ENCODE measurements at places on chromosomes 16 and 17.

DNA sequence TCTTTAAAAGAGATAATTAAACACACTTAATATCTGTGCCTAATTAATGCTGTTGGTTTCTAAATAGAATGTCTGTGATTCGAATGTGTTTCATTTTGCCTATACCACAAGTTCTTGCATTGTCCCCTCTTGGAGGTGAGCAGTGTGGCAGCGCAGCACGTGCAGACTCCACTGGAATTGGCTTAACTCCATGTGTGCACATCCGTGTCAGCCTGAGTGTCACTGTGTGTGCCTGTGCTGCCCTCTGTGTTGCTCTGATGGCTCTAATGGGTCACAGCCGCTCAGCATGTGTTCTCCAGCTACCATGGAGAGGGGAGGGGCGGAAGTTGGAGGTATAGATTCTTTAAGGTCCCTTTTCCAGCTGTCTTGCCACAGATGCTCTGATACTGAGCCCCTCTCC lies 226.6 kb downstream of the SPECC1 start:
- DNase-seq = no peak

DNA sequence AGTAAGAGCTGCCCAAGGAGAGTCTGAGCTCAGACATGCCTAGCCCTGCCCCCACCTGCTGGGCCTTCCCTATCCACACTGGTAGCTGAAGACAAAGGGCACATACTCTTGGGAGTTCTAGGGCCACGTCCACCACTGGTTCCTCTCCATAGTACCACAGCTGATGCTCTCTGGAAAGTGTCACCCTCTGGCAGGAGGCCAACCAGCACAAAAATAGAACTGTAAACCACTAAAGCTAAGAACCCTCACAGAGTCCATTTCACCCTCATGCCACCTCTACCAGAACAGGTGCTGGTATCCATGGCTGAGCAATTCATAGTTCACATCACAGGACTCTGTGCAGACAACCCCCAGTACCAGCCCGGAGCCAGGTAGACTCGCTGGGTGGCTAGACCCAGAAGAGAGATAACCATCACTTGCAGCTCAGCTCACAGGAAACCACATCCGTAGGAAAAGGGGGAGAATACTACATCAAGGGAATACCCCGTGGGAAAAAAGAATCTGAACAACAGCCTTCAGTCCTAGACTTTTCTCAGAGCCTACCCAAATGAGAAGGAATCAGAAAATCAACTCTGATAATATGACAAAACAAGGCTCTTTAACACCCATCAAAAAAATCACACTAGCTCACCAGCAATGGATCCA lies 115.3 kb downstream of the CEP112 start:
- no peak for DNase-seq

DNA sequence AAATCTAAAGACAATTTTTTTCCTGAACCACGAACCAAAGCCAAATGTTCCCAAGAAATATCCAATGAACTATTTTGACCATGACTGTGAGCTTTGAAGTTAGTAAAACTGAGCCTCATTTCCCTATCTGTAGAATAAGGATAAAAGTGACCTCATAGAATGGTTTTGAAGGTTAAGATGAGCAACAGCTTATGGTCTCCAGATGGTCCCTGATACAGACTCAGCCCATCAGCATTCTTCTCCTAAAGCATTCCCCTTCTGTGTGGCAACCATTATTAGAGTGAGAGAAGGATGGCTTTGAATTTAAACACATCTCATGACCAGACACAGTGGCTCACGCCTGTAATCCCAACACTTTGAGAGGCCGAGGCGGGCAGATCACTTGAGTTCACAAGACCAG lies 70.1 kb downstream of the COPRS start:
- DNase-seq = no peak

DNA sequence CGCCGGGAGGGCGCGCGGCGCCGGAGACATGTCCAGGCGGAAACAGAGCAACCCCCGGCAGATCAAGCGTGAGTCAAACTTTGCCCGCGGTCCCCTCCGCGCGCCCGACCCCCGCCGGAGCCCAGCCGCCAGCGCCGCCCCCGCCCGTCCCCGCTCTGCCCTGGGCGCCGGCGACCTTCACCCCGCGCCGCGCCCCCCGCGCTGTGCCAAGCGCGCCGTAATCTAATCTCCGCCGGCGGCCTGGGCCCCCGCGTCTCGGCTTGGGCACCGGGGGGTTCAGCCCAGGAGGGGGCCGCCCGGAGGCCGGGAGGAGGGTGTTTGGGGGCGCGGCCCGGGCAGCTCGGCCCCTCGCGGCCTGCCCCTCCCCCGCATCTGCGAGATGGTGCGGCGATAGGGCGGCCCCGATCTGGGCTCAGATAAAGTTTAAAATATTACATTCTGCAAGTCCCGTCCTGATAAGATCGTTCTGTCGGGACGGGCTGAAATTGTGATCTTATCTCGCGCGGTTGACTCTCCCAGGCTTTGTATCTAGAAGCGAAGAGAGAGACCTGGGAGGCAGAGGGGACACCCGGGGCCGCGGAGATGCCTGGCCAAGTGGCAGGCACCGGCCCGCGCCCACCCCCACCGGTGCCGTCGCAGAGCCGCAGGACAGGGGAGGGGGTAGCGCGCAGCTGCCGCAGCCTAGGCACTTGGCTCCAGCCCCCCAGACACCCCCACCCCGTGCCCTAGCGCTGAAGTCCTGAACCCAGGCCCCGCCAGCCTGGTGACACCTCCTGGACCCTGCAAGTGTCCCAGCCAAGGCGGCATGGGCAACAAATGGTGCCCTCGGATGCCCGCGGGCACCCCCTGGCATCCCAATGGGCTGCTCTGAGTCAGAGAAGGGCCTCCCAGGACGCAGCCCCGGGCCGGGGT lies 787 bp downstream of the ZFPM1 start:
- no peak for DNase-seq

DNA sequence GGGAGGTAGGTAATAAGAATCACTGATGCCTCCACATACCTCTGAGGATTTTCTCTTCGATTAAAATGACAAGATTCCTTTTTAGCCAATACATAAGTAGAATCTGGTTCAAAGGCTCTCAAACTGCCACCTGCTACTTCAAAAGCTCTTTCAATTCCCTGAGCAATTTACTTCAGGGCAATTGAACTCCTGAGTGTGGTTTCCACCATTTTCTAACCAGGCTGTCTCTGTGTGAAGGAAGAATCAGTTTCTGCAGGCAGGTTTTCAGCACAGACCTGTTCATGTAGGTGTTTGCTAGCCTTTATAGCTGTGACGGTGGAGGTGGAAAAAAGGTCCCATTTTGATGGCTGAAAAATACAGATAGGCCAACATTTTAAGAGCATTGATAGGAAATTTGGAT lies 18.2 kb upstream of the HS3ST3B1 start:
- no peak for DNase-seq

GRCh38 chr17:74453665-74454196 lies 12.7 kb upstream of the CD300A start:
- peak; percentile 95 for DNase-seq

DNA sequence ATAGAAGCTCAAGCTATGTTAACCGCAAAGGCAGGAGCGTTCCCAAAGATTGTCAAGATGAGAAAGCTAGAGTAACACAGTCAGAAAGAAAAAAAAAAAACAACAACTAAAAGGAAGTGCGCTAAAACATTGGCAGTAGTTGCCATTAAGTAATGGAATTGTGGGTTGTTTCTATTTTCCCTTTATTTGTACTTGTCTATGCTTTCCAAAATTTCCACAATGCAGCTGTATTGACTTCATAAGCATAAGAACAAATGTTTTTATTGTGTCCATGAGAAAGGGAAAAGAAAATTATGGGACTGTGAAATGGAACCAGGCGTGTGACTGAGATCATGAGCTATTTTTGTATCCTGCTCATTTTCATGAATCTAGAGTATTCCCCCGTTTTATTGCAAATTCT lies 153.4 kb downstream of the TMEM114 start:
- no peak for DNase-seq

- DNase-seq = no peak
These were observed 1.0 kb downstream of the VEZF1 start for GRCh38 chr17:57986841-57987580.

GRCh38 chr17:4509401-4509800 lies 10.7 kb downstream of the SPNS2 start:
- DNase-seq = no peak

- no peak for DNase-seq
These were observed 3.3 kb downstream of the SYNRG start for GRCh38 chr17:37605813-37606505.
